Kidney (tissue), 22 donors: ENCODE measurements at places on chromosomes 2 and 18. TPM values are rescaled to one million over a fixed set of nuclear protein-coding genes. Genes with fewer than 3 reads are reported as not detected.

- DNase-seq, result no peak
These were observed 43.2 kb downstream of the TMEM18 start for GRCh38 chr2:634041-634440.

GRCh38 chr2:219559156-219559915 lies 12.0 kb downstream of the OBSL1 start:
- DNase-seq, result no peak

EPC2 gene
- polyA plus RNA-seq, result 7.2 TPM

- DNase-seq, result no peak
These were observed 65.6 kb upstream of the CD302 start for GRCh38 chr2:159863526-159864160.

DNA sequence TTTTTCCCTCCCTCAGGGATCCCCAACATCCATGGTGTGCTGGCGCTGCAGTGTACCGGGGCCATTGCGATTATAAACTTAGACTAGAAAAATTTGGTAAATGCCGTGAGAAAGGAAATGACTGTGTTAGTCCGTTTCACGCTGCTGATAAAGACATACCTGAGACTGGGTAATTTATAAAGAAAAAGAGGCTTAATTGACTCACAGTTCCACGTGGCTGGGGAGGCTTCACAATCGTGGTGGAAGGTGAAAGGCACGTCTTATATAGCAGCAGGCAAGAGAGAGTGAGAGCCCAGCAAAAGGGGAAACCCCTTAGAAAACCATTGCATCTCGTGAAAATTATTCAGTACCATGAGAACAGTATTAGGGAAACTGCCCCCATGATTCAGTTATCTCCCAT lies 44.3 kb downstream of the NTSR2 start:
- no peak for DNase-seq

DNA sequence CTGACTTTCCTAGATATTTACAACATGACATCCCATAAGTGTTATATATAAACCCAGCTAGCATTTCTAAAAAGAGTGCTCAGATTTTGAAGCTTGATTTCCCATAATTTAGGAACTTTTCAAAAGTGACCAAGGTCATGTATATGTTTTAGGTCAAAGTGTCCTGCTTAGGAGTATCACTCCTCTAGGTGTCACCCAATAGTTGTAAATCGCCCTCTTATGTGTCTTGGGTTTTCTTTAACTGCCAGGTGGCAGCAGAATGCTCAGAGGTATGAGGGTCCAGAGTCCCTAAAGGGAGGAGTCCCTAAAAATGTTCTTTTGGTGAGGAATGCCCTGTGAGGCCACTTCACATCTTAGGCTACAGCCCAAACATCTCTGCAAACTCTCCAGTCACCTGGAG lies 358.3 kb downstream of the CELF4 start:
- no peak for DNase-seq

IL1R1 gene
- 24.6 TPM for polyA plus RNA-seq

DNA sequence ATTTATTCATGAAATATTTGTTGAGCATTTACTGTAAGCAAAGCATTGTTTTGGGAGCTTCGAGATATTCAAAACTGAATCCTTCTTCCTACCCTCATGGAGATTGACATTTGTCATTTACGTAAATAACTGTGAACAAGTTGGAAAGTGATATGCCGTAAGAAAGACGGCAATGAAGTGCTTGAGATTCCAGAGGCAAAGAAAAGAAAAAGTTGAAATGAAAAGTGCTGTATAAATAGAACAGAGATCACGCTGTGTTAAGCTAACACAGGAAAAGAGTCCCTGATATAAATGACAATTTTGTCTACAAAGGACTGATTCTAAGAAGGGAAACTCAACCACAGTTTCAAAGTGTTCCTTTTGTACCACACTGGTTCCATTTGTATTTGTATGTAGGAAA lies 1.8 kb downstream of the CHRNA1 start:
- DNase-seq, result no peak
